ENCODE measurements at places on chromosomes 4 and X.
A peak's percentile ranks its signal among the peaks of the same experiment; 100 is the strongest.

DNA sequence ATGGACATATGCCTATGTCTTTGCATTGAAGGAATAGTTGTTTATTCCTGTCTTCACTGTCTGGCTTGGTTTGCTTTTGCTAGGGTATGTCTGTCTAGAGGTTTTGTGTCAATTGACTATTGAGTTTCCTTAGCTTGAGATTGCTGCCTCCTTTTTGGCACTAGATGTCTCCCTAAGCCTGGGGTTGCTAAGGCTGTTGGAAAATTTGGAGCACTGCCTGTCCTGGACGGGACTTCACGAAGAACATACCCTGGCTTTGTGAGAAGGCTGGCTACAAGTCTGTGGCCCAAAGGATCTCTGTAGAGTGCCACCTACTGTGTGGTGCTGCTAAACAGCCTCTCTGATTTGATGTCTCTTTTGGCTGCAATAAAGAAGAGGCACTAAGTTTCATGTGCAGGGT, 183.8 kb upstream of the NUDT10 start:
- peak; percentile 42 for DNase-seq

GRCh38 chr4:76526585-76526990, 91.6 kb downstream of the SHROOM3 start:
- DNase-seq, result no peak

DNA sequence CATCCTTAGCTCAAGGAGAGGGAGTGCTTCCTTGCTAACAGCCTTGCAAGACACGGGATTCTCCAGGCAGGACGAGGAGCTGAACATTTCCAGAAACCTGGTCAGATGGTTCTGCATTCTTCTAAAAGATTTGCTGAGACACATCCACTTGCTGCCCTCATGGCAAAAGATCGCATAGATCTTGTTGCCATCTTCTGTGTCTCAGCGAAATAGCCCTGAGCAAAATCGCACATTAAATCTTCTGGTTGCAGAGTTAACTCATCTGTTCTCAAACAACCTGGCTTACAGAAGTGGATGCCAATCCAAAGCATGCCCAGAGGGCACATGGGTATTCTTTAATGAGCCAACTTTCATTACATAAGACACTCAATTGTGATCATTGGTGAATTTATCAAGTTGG, 167.5 kb downstream of the PRKX start:
- DNase-seq, result no peak

DNA sequence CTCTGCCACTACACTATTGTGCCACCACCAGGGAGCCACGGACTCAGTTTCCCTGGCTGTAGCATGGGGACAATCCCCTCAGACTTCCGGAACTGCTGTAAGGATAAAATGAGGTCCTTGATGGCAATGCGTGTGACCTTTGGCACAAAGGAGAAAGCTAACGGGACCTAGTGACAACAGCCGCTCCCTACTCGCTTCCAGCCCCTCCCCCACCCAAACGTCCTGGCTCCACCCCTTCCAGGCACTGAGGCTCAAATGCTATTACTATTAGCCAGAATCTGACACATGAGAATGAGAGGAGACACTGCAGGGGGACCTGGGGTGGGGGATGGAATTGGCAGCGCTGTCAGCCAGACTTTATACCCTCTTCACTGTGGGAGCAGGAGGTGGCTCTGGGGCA, 5.4 kb upstream of the DUSP9 start:
- no peak for DNase-seq

Measured in Karpas-422 (cell line).